CD4-positive, alpha-beta T cell treated with Interleukin-6 at 100 ng/mL for 8 hours (primary cell): ENCODE measurements at places on chromosomes 3 and 15.

DNA sequence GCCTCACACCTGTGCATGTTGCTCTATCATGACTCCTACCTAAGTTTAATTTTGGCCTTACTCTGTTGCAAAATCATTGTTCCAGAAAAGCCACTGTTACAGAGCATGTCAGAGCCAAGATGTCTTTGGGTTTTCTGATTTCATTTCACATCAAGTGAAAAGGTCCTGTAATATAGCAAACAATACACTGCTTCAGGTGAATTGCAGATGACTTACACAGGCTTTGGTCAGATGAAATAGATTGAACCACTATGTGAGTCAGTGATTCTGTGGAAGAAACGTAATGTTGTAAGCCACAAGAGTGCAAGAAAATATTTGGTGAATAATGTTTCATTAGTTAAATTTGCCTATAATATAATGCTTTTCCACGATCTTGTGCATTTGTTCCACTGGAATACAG lies 22.7 kb downstream of the EBLN2 start:
- DNase-seq = no peak

GRCh38 chr3:126867190-126867862 lies 115.6 kb upstream of the PLXNA1 start:
- no peak for DNase-seq

GRCh38 chr3:47613722-47614121 lies 35.1 kb upstream of the CSPG5 start:
- DNase-seq = no peak

- DNase-seq = no peak
Observed at GRCh38 chr15:64898406-64898805, 13.3 kb upstream of the ANKDD1A start.

DNA sequence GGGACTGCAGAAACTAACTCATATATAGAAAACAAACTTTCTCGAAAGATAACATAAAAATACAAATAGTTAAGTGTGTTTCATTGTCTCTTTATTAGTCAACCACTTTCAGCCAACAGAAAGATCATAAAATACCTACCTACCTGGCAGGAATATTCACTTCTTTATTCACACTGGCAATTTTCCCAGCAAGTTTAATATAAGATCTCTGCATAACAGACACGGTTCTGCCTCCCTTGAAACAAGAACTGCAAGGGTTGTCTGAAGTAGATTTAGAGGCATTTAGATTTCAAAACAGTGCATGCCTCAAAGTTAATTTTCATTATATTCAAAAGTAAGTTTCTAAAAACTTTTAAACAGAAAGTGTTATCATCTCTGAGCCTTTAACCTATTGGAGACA lies 7.1 kb downstream of the NPTN start:
- no peak for DNase-seq

- no peak for DNase-seq
Observed at GRCh38 chr3:24483873-24484272, 10.8 kb downstream of the THRB start.

GRCh38 chr3:39809181-39809994 lies at the start of gene MYRIP:
Gene MYRIP, plus strand, starts transcription at chr3:39809609. Its CDS starts 91,208 bp downstream, at chr3:39900817.
- no peak for DNase-seq

DNA sequence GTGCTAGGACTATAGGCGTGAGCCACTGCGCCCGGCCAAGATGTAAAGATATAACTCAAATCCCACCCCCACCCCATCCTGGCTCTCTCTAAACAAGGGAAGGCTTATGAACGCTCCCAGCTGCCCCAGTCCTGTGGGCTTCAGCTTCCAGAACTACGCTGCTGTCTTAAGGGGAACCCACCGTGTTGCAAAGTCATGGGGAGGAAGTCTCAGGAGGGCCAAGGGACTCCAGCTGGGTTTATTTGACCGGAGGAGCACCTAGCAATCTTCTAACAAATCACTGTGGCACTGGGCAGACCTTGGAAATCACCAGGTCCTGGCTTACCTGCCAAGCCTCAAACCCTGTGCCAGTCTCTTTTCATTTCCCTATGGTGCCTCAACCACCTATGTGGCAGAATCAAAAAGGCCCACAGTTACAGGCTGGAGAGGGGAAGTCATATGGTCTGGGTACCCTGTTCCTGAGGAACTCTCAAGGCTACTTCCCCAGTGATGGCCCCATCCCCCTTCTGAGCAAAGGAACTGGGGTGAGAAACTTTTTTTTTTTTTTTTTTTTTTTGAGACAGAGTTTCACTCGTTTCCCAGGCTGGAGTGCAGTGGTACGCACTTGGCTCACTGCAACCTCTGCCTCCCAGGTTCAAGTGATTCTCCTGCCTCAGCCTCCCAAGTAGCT lies 83.4 kb downstream of the RBPMS2 start:
- DNase-seq = no peak

- no peak for DNase-seq
Observed at GRCh38 chr3:129315998-129316247, 37.3 kb downstream of the HMCES start.

GRCh38 chr3:50662408-50662807 lies 12.3 kb upstream of the DOCK3 start:
- DNase-seq = no peak

DNA sequence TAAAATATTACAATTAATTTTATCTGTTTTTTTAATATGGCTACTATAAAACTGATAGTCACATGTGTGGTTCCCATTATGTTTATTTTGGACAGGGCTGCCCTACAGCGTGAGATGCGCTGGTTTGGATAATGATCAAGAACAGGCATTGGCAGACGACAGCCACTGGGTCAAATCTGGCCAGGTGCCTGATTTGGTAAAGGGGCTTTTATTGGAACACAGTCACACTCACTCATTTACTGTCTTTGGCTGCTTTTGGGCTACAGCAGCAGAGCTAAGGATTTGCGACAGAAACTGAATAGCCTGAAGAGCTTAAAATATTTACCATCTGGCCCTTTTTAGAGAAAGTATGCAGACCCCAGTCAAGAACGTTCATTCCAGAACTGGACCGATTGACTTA lies 724.2 kb upstream of the CFAP20DC start:
- no peak for DNase-seq

DNA sequence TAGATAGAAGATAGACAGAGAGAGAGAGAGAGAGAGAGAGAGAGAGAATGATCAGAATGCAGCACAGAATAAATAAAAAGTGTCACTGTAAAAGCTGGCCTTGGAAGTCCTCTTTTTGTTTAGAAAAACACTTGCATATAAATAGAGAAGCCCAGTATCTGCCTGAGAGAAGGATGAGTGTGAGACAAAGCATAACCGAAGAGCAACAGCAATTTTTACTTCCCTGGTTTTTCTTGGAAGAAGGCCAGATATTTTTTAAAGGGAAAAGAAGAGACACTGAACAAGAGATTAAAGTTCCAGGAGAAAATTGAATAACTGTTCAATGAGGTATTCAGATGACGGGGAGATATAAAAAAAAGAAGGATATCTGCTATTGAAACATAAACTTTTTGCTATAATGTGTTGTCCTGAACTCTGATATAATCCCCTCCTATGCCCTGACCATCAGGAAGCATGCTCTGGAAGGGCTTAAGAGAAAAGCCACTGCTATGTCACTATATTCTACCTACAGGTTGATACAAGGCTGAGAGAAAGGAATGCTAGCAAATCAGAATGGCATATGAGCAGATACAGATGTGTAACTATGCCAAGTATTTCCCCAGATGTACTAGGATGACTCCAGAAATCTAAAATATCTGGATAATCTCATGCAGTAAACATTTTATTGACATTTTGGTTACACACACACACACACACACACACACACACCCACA lies 358.9 kb downstream of the RBMS3 start:
- no peak for DNase-seq

GRCh38 chr15:80887148-80887547 lies 102.5 kb downstream of the MESD start:
- DNase-seq = no peak

DNA sequence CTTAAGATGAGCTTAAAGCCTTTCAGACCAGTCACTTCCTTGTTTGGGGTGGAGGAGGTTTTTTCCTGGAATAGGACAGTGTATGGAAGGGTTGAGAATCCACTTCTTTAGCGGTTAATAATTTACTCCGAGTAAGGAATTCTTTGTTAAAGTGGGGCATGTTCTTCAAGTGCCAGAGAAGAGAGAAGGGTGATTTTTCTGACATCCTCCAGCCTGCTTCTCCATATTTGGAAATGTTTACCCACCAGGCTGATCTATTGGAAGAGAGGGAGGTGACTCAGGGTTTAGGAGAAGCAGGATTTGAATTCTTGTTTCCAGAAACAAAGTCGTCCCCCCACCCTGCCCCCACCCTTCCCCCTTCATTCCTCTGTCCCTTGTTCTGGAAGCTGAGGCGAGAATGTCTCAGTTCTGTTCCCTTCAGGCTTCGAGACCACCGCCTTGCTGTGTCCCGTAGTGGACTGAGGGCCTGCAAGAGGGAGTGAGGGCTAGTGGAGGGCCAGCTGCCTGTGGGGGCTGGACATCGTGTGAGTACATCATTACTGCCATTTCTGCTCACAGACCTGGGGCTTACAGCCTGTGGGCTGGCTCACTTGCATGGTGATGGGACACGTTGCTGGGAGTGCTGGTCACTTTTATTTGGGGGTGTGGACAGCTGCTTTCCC lies 58.5 kb downstream of the LPP start:
- DNase-seq = no peak

DNA sequence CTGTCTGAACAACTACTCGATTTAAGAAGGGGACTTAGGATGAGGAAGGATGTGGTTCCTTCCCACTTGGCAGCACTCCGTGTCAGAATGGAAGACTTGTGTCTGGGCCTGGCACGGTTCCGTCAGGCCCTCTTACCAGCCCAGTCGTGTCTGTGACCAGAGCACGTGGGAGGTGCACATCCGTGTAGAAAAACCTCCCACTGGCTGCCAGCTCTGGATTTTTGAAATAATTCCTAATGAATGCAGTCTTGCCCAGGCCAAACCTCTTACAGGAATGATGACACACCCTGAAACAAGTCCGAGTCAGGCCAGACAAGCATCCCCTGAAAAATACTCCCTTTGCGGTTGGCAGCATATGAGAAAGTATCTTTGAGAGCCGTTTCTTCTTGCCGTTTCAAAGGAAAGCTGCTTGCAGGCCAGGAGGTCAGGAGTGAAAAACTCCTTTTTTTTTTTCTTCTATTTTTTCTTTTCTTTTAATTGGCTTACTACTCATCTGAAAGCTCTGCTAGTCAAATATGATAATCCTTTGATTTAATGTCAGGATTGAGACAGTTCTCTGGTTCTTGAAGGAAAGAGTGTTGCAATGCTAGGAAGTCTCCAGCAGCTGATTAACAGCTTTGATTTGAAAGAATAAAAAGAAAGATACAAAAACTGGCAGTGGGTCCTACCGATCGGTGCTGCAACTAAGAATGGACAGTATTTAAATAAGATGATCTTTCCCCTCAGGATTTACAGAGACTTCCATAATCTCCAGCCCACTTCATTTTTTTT lies 19.8 kb downstream of the IL1RAP start:
- no peak for DNase-seq

DNA sequence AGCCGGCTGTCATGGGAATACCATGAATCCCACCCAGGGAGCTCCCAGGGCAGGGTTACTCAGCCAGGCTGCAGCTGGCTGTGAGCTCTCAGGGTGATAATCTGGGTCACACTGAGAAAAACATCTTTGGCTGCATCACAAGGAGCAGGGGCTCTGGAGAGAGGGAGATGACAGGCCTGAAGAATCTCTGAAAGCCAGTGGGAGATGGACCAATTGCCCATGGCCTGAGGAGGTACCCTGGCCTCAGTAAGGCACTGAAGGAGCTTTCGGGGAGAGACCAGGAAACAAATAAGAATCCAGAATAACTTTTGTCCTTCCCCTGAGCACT lies 28.2 kb upstream of the GOLGA6C start:
- DNase-seq = no peak

DNA sequence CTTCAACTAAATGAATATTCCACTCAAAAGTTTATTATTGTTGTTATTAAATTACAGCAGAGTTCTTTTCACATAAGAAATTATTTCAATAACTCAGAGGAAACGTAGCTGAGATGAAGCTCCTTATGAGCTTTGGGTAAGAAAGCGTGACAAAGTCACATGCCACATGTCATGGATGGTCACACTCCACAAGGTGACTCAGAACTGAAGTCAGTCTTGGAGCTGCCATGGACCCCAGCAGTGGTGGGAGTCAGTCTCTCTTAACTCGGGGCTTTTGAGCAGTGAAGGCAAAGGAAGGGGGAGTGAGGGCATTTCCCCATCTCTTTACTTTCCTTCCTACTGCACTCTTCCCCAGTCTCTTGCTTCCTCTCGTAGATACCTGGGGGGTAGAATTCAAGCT lies 87.5 kb upstream of the FAM3D start:
- no peak for DNase-seq

DNA sequence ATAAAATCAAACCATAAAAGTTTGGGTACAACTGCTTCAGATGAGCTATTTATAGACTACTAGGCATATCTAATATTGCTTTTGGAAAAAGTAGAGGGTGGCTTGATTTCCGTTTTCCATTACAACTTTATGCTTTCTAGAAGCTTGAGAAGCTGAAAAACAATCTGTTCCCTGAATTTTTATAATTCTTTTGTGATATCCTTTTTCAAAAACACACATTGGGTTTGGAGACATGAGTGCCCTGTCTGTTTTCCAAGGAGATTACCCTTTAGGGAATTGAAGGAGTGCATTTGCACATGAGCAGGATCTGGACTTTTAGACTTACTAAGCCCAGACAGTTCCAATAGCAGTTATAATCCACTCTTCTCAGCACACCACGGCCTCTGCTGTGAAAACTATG lies 49.5 kb upstream of the FILIP1L start:
- no peak for DNase-seq

GRCh38 chr3:72766866-72767265 lies 81.4 kb downstream of the SHQ1 start:
- no peak for DNase-seq

GRCh38 chr15:42053010-42053409 lies 32.2 kb upstream of the PLA2G4E start:
- no peak for DNase-seq

DNA sequence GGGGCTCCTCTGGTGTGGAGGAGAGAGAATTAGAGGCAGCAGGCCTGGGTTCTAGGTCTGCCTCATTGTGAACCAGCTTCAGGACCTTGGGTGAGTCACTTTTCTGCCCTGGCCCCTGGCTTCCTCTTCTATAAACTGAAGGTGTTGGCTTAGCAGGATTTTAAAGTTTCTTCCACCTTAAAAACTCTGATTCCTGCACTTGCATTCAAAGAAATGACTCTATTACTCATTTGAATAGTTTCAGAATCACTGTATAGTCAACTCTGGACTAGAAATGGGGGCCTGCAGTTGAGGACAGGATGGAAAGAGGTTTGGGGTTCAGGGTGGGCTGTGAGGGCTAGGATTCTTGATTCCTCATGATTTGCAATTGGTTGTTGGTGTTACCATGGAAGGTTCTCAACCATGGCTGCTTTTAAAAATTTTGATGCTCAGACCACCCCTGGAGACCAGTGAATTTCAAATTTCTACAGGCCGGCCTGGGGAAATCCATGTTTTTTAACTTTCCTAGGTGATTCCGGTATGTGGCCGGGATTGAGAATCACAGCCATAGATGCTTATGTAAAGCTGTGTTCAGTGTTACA lies 19.9 kb downstream of the SMAD3 start:
- no peak for DNase-seq
